ENCODE measurements at places on chromosomes 2 and 18.

GRCh38 chr2:227462972-227463931 lies 8.7 kb upstream of the AGFG1 start:
- DNase-seq = no peak

DNA sequence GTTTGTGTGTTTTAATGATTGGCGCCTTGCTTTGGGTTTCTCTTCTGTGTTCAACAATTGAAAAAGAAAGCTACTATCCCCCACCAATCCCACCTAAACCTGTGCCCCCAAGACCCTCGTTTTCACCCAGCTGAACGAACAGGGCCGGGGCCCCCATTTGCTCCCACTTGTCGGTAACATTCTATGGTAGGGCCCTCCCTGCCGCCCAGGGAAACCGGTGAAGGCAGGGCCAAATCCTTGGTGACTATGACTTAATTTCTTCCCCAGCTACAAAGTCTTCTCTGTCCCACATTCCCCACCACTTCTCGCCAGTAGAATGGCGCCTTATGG lies 598 bp upstream of the SNRNP200 start:
- no peak for DNase-seq

- no peak for DNase-seq
Observed at GRCh38 chr2:75641587-75641986, 5.0 kb upstream of the MRPL19 start.

DNA sequence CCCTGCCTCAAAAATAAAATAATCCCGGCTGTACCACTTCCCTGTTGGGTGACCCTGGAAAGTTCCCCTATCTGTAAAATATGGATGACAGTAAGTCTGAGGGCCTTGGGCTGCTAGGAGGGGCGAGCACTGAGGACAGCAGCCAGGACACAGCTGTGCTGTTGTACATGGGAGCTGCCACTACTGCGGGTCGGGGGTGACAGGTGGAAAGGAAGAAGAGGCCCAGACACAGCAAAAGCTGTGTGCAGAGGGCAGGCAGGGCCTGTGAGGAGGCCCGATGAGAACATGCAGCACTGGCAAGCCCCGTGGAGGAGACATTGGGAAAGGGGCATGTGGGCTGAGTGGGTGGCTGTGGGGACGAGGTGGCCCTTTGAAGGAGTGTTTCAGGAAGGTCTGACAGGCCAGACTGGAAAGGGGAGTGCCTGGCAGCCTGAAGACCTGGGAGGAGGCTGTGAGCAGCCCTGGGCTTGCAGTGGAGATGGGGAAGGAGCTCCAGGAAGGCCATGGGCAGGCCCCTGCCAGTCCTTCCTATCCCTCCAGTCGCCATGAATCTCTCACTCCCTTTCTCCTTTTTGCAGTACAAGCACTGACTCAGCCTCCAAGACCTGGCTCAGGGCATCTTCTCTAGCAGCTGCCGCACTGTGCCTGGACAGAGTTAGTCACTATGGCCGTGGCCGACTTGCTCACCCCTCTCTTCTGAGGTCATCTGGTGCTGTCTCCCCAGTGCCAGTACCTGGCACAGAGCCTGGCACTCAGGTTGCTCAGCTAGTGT lies 28.9 kb upstream of the SEMA4C start:
- DNase-seq = no peak

DNA sequence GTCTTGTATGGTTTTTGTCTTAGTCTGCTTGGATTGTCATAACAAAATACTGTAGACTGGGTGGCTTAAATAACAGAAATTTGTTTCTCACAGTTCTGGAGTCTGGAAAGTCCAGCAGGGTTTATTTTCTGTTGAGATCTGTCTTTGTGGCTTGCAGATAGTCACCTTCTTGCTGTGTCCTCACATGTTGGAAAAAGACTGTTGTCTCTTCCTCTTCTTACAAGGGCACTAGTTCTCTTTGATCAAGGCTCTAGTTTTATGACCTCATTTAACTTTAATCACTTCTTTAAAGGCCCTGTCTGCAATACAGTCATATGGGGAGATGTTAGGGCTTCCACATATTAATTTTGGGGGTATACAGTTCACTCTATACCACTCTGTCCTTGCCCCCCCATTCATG lies 56.5 kb downstream of the NBEAL1 start:
- DNase-seq = no peak

- no peak for DNase-seq
Observed at GRCh38 chr2:183000846-183001245, 37.4 kb downstream of the NCKAP1 start.

All from Right ventricle myocardium inferior (tissue), 1 donor.